ENCODE measurements at places on chromosomes 7 and 10.

DNA sequence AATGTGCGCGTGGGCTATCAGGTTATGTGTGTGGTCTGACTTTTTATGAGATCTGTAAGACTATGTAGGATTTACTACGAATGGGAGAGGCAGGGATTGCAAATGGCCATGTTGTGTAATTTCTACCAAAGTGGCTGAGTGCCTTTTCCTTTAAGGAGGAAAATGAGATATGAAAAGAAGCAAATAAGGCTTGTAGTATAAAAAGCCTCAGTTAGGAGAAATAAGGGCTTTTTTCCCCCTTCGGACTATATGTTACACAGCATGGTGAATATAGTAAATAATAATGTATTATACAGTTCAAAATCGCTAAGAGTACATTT is 447 bp upstream of the GPAM start:
- no peak for DNase-seq

DNA sequence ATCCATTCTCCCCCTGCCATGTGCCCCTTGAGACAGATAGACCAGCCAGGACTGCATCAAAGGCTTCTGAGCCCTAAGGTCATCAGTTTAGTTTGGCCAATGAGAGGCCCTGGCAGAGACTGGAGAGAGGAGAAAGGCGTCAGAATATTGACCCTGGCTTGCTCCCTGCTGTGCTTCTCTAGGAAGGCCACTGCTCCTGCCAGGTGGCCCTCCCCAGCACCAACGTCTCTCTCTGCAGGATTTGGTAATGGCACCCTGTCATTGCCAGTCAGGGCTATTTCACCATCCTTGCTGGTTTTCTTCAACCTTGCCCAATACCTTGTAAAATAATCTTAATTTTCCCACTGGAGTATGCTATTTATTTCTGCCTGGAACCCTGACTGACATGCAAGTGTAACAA is 38.8 kb upstream of the ZRANB1 start:
- no peak for DNase-seq

DNA sequence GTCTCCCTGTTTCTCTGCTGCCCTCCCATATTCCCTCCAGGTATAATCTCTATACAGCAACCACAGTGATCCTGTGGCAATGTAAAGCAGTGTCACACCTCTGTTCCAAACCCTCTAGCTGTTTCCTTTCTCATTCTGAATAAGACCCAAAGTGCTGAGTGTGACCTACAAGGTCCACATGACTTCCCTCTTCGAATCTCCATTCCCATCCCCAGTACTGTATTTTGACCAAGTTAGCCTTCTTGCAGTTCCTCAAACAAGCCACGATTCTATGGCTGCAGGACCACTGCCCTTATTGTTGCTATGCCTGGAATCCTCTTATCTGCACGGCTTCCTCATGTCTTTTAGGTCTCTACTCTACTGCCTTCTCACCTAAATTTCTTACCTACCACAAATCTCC is 291.9 kb downstream of the DOCK4 start:
- no peak for DNase-seq

DNA sequence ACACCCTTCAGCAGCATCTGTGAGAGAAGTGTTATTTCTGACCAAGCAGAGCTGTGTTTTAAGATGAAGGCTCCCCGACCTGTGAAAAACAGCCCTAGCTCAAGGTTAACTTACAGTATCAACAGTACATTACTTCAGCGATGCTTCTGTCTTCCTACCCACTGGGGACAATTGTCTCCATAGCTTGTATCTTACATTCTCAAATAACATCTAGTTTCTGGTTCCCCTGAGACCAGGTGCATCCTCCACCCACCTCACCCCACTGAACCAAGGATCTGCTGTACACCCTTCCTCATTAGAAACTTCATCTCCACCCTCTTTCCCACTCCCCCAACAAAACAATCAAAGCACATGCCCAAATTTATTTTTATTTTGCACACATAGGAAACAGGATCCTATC is 102.0 kb downstream of the VOPP1 start:
- no peak for DNase-seq

GRCh38 chr10:78757344-78757925 is 311.3 kb upstream of the ZMIZ1 start:
- no peak for DNase-seq

DNA sequence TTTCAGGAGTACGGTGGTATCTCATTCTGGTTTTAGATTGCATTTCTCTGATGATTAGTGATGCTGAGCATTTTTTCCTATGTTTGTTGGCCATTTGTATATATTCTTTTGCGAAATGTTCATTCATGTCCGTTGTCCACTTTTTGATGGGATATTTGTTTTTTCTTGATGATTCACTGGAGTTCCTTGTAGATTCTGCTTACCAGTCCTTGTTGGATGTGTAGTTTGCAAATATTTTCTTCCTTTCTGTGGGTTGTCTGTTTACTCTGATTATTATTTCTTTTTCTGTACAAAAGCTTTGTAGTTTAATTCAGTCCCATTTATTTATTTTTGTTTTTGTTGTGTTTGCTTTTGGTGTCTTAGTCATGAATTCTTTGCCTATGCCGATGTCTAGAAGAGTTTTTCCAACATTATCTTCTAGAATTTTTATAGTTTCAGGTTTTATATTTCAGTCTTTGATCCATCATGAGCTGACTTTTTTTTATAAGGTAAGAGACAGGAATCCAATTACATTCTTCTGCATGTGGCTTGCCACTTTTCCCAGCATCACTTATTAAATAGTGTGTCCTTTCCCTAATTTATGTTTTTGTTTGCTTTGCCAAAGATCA is 320.5 kb downstream of the MAGI2 start:
- DNase-seq, result no peak

GRCh38 chr7:83355143-83355542 is 192.5 kb upstream of the PCLO start:
- DNase-seq, result no peak

DNA sequence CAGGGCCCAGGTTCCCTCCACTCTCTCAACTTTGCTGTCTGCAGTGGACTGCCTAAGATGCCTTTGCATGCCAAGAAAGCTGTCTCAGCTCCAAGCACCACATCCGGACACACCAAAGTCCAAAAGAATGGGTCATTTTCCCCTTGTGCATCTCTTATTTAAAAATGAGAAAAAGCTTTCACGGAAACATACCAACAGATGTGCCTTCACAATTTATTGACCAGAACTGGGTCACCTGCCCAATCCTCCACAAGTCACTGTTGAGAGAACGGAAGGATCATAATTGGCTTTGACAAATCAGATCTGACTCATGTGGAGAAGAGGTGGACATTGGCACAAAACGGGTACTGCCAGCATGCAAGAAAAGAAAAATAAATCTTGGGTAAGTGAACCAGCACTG is 258.3 kb downstream of the SNX13 start:
- DNase-seq, result no peak

Data from NCI-H187 (cell line).